Stimulated activated CD4-positive, alpha-beta T cell treated with anti-CD3 and anti-CD28 coated beads, Interleukin-4, amount 100 ng/mL, for 1 hour (primary cell): ENCODE measurements at places on chromosomes 1 and 21.

GRCh38 chr1:113759333-113760101 lies at the start of gene PHTF1:
PHTF1 (minus strand) TSS chr1:113759486; CDS start chr1:113758703, 783 bp downstream.
- DNase-seq = peak; percentile 57

GRCh38 chr1:67687649-67688048 lies 2.6 kb downstream of the GADD45A start:
- DNase-seq = no peak

DNA sequence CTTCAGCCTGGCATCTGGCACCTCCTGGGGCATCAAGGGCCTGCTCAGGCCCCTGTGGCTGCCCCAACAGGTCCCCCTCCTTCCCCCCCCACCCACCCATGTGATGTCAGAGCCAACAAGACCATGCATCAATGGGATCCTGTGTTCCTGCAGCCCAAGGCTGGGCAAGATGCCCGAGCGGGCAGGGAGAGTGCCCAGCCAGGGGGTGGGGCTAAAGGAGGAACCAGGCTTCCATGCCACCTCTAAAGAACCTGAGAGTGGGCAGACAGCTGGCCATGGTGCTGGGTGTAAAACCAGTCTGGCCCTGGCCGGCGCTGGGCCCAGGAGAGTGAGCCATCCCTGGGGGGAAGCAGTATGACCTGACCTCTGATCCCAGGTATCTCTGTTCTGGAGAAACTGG lies 7.6 kb downstream of the COL16A1 start:
- no peak for DNase-seq

GRCh38 chr1:209229494-209230061 lies 353.9 kb upstream of the CAMK1G start:
- DNase-seq = no peak

DNA sequence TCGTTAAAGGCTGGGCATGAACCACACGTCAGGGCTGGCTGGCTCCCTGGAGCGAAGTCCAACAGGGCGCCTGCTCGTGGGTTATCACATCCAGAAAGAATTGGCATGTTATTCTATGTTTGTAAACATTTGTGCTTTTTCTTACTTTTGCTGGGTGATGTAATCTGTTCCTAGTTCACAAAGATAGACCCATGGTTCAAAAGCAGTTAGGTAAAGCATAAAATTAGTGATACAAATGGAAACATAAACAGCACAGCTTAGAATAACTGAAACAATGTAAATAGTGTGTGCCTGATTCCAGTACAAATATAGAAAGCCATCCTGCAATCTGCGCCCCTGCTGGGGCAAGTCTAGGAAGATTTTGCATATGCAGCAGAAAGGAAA lies 184.0 kb upstream of the C1orf174 start:
- no peak for DNase-seq

GRCh38 chr1:21906173-21907078 lies 30.7 kb downstream of the HSPG2 start:
- DNase-seq = no peak

DNA sequence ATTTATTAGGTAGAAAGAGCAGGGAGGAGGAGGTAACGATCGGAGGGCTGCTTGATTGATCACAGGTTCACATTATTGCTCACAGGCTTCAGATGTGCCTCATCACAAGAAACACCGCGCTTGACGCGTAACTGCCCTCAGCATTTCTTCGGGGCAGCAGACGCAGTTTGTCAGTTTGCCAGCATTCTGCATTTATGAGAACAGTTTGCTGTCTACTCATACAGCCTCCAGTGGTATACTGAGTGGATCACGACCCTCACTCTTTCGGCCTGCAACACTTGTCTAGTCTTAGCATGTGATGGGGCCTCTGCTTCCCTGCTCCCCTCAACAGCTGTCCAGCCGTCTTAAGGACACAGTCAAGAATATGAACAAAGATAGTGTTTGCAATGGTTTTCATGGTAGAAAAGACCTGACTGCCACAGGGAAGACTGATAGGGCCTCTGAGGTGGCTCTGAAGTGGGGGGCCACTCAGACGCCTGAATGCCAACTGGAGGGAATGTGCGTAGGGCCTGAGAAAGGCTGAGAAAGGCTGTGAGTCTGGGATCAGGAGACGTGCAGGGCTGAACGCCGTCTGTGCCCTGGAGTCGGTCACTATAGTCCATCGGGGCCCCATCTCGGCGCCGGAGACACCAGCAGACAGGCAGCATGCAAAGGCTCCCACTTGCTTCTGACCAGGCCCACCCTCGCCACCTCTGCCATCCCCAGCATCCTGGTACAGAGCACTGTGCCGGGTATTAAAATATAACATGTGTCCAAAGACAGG lies 45.0 kb downstream of the UBE2G2 start:
- DNase-seq = no peak

- DNase-seq = no peak
Observed at GRCh38 chr1:47687631-47688460, 250.0 kb downstream of the FOXD2 start.

DNA sequence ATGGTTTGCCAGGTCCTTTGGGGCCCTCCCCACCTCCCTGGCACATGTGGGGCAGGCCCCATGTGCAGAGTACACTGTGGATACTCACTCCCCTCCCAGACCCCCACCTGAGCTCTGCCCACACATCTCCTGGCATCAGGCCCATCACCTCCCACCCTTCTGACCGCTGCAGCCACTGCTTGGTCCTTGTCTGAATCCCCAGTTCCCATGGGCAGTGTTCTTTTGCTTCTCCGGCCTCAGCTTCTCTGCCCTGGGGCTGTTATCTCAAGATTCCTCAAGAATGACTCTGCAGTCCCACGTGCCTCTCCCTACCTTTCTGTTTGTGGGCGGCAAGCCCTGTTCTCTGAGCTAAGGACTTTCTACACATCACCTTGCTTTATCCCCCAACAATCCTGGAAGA lies 187.7 kb upstream of the EDN2 start:
- no peak for DNase-seq

DNA sequence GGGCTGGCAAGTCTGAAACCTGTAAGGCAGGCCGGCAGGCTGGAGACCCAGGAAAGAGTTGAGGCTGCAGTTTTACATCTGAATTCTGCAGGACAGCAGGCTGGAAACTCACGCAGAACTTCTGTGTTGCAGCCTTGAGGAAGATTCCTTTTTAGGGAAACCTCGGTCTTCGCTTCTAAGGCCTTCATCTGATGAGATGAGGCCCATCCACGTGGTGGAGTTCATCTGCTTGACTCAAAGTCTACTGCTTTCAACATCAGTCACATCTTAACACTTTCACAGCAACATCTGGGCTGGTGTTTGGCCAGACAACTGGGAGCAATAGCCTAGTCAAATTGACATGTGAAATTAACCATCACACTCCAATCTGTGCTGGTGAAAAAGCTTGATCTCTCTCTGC lies 57.1 kb downstream of the EVA1C start:
- DNase-seq = no peak

DNA sequence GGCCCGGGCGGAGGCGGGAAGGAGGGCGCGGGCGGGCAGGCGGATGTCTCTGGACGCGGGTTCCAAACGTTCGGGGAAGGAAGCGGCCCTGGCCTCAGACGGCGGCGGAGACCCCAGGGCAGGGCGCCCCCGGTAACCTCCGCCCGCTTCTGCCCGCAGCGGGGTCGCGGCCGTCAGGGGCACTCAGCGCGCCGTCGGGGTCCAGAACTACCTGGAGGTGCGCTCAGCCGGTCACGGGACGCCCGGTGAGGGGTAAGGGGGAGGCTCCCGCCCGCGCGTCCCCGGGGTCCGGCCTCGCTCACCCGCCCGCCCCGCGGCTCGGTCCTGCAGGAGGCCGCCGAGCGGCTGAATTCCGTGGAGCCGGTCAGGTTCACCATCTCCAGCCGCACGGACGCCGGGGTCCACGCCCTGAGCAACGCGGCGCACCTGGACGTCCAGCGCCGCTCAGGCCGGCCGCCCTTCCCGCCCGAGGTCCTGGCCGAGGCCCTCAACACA lies 406 bp downstream of the PUSL1 start:
- DNase-seq = no peak
